ENCODE measurements at places on chromosomes 13 and 19.
A peak's percentile ranks its signal among the peaks of the same experiment; 100 is the strongest.

GRCh38 chr13:45362939-45363338 is 22.0 kb upstream of the TPT1 start:
- peak; percentile 14 for DNase-seq

DNA sequence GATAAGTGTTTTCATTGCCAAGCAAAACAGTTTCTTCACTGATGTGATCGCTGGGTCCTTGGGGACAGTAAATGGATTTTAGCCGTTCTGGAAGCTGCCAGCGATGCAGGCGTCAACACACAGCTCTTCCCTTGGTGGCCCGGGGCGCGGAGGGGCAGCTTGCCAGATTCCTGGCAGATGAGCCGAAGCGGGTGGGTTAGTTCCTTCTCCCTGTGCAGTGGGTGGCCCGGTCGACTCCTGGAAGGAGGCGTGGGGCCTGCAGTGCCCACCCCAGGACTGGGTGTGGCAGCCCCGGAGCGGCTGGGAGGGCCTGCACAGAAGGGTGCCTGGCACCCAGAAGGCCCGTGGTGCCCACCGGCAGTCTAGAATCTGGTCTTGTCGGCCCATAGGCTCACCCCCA is 69.0 kb downstream of the KDM4B start:
- no peak for DNase-seq

GRCh38 chr13:90447734-90448101 is 899.8 kb upstream of the MIR17HG start:
- no peak for DNase-seq

DNA sequence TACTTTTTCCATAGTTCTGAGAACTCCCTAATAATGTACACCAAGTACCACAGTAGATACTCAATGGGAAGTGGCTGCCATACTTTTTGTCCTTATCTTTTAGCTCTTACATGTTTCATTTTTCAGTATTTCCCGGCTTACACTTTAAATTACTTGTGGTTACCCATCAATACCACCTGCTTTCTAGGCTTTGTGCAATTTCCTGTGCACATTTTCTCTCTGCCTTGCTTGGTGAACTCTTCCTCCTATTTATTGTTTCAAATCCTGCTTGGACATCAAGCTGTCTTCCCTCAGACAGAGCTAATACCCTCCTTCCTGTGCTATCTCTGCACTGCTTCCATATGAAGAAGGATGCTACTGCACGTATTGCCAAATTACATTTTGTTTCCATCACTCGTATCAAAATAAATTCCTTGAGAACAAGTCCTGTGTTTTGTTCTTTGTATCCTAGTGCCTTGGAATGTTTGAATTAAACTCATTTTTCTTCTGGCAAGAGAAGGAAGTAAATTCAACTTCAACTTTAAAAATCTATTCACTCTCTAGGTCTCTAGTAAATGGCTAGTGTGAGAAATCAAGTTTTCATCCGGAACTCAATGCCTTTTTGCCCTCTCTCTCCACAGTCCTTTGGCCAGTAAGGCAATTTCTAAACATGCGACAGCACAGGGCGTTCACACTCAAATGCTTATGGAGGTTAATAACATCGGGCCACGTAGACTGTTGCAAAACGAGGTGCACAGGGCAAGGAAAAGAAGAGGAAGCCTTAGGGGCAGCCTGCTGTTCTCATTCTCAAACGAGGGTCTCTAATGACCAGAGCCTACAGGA is 5.6 kb downstream of the ZAR1L start:
- DNase-seq, result no peak

GRCh38 chr13:52931131-52931530 is 82.7 kb upstream of the PCDH8 start:
- no peak for DNase-seq

DNA sequence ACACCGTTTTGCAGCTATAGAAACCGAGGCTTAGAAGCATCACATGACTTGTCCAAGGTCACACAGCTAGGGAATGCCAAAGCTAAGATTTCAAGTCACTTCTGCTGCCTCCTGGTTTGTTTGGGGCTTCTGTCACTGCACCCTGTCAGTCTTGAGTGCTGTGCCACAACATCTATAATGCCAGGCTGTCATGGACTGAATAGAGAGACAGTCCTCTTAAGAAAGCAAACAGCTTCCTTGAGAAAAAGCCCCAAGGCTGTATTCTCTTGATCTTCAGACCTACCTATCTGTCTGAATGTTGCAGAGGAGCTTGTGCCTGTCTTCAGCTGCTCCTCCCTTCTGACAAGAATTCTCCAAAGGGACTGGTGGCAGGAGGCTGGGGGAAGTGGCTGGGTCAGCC is 81.6 kb downstream of the OLFM4 start:
- no peak for DNase-seq

- no peak for DNase-seq
Measured at GRCh38 chr13:19519049-19519448, 42.3 kb downstream of the TPTE2 start.

DNA sequence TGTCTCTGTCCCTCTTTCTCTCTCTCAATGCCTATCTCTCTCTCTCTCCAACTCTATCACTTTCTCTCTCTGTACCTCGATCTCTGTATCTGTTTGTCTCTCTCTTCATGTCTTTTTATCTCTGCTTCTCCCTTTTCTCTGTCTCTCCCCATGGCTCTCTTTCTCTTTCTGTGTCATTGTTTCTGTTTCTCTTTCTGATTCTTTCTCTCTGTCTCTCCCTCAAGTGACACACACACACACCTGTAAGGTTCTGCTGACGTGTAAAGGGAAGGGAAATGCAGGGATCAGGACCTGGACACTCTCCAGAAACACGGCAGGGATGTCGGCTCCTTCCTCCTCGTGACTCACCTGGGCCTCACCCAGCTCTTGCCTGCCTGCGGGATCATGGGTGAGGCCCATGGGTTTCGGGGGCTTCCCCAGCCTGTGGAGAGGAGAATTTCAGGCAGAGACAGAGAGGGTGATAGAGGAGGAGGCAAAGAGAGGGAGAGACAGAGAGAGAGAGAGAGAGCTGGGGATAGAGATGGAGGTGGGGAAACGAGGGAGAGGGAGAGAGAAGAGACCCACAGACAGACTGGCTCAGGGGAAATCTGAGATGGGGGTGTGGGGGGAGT is 5.4 kb upstream of the PLAUR start:
- DNase-seq, result no peak

DNA sequence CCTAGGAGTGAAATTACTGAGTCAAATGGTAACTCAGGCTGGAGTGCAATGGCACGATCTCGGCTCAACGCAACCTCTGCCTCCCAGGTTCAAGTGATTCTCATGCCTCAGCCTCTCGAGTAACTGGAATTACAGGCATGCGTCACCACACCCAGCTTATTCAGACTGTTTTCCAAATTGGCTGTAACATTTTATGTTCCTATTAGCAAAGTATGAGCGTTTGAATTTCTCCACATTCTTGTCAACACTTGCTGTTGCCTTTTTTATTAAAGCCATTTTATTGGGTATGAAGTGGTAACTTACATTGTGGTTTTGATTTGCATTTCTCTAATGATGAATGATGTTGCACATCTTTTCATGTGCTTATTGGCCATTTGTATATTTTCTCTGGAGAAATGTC is 7.9 kb downstream of the IPO5 start:
- DNase-seq, result no peak

DNA sequence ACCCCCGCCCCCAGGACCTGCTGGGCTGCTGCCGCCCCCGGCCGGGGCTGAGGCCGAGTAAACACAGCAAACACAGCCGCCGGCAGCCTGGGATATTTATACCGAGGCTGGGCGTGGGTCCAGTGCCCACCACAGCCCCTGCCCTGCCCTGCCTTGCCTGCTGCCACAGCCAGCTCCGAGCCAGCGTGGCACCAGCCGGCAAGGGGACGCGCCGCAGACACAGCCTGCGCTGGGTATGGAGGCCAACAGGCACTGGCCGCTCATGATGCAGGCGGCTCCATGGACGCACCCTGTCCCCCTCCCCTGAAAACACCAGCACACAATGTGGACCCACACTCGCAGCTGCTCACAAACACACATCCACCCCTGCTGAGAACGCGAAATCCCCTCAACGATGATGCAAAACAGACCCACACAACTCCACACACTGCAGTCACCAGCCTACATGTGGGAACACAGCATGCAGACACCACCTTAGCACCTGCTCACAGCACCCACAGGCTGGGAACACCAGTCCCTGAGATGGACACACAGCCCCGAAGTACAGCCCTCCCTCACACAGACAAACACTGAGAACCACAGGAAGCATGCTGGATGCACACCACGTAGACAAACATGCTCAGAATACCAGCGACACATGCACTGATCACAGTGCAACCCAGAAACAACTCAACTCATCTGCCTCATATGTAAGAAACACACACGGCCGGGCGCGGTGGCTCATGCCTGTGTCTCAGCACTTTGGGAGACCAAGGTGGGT is 16.2 kb downstream of the CCDC97 start:
- peak; percentile 84 for DNase-seq

DNA sequence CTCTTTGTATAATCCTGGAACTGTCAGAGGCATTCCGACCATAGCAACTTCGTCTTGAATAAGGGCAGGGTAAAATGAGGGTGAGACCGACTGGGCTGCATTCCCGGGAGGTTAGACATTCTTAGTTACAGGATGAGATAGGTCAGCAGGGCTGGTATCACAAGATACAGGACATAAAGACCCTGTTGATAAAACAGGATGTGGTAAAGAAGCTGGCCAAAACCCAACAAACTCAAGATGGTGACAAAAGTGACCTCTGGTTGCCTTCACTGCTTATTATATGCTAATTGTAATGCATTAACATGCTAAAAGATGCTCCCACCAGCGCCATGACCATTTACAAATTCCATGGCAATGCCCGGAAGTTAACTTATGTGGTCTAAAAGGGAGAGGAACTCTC is 27.7 kb upstream of the MBNL2 start:
- DNase-seq, result no peak

GRCh38 chr13:95083758-95084157 is 217.5 kb downstream of the ABCC4 start:
- no peak for DNase-seq

GRCh38 chr19:53908106-53908934 is 758 bp upstream of the CACNG7 start:
- peak; percentile 65 for DNase-seq

DNA sequence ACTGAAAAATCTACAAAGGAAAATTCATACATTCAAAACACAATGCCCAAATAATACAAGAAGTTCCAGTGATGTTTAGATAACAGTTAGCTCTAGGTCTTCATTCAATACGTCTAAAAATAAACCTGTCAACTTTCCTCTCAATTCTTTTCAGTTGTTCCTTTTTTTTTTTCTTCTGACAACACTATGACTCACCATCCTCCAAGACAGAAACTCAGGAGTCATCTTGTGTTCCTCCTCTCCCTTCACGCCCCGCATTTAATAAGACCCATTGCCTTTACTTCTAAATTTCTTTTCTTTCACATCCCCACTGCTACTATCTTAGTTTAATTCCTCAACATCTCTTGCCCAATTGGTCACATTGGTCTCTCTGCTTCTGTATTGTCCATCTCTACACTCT is 759.9 kb downstream of the GPC5 start:
- no peak for DNase-seq

DNA sequence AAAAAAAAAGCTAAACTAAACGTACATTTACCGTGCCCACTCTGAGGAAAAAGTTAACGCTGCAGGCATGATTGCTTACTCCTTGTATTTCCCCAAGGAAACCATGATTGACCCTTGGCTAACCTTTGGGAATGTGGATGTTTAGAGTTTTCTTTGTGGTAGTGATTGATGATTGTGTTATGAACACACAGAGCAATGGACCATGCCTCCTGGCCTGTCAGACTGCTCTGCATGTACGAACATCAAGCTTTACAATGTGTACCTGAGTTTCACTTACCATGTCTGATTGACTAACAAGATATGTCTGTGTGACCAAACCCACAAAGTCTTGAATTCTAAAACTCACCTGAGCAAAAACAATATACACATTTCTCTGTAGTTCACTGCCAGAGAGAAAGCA is 35.1 kb downstream of the MYCBP2 start:
- DNase-seq, result no peak

DNA sequence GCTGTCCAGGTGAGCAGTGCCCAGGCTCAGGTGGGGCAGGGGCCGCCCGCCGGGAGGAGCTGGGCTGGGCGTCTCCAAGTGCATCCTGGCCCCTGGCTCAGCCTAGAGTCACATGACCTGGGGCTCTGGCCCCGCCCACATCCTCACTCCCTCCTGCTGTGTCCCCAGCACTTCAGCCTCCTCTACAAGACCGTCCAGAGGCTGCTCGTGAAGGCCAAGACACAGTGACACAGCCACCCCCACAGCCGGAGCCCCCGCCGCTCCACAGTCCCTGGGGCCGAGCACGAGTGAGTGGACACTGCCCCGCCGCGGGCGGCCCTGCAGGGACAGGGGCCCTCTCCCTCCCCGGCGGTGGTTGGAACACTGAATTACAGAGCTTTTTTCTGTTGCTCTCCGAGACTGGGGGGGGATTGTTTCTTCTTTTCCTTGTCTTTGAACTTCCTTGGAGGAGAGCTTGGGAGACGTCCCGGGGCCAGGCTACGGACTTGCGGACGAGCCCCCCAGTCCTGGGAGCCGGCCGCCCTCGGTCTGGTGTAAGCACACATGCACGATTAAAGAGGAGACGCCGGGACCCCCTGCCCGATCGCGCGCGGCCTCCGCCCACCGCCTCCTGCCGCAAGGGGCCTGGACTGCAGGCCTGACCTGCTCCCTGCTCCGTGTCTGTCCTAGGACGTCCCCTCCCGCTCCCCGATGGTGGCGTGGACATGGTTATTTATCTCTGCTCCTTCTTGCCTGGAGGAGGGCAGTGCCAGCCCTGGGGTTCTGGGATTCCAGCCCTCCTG is 16.8 kb upstream of the CELF5 start:
- DNase-seq, result no peak

GRCh38 chr13:49791315-49791710 is 1.2 kb downstream of the KPNA3 start:
- DNase-seq, result peak; percentile 12

GRCh38 chr19:39436350-39436716 is 584 bp upstream of the RPS16 start:
- no peak for DNase-seq

DNA sequence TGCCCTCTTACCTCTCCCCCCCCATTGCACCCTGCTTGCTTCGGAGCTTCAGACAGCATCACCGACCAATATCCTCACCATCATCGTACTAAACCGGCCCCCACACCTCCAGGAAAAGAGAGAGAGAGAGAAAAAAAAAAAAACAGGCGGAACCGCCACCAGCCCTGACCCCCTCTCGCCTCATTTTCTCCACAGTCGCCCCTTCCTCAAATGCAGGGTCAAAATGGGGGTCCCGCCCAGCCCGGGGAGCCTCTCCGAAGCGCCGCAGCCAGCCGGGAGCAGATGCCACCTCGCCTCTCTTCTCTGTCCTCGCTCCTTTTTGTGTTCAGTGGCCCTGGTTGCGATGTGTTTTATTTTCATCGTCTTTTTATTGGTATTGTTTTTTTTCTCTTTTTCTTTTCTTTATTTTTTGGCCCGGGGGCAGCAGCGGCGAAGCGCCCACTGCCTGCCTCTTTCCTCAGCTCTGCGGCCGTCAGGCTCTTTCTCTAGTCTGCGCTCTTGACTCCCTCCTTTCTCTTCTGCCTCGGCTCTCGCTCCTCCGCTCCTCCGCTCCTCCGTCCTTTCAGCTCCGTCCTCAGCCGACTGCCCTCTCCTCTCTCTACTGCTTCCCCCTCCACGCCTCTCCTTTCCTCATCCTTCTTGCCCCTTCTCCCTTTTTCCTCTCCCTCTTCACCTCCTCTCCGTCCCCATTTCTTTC is 41.4 kb downstream of the DEDD2 start:
- peak; percentile 33 for DNase-seq

Measured in germinal center (tissue), 1 donor.